ENCODE measurements at places on chromosomes 16 and 17.

DNA sequence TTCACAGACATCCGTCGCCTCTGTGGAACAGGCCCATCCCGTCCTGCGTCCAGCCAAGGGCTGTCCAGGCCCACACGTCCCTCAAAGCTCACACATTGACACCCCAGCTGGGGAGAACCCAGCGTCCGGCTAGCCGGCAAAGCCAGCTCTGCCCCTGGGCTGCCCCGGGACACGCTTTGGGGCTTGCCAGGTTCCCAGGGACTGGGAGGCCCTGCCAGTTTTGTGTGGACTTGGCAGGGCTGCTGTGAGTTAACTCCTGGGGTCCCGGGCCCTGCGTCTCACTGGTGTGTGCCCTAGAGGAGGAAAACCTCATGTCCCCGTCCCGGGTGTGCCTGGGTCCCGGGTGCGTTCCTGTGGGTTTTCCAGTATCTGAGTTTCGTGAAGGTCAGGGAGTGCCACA is 6.3 kb downstream of the SOX8 start:
- no peak for DNase-seq

DNA sequence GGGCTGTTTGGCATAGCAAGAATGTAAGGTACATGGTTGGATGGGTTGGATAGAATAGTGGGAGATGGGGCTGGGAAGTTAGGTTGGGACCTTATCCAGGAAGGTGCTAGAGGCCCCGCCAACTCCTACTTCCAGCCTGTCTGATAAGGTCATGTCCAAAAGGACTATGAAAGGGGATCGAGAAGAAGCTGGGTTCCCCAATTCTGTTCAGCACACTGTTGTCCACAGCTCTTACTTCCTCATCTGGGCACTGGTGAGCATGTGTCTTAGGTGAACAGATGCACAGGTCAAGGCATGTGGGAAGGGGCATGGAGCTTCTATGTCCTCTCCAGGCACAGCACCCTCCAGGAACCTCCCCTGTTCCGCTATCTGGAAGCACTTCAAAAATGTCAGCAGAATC is 5.6 kb upstream of the ULK2 start:
- DNase-seq: no peak

- DNase-seq: no peak
These were observed 1.2 kb upstream of the ZDHHC1 start for GRCh38 chr16:67417333-67418061.

DNA sequence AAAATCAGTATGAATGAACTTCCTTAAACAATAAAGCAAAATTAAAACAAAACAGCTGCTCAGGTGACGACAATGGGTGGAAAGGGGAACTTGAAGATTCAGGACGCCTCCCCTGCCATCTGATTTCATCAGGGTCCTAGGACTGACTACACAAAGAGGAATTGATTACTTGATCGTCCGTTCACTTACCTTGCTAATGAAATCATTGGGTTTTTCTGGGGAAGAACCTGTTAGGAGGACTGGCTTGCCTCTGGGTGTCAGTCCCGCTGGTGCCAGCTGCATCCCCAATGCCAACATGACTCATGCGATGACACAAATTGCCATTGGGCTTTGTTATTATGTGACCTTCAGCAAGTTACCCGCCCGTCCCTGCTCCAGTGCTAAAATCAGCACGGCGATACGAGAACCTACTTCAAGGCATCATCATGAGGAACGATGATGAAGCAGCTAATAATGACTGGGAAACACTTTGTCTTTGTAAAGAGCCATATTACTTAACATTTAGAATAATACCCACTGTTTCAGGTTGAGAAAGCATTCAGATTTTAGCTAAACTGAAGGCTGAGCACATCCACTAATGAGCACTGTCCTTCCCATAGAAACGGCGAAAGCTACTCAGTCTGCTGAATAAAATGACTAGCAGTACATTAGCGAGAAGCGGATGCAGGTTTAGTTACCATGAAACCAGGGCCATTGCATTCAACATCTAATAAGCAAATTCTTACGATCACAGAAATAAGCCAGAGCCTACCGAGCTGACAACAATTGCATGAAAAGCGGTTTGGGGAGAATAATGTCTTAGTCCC is 139.4 kb downstream of the ZFHX3 start:
- DNase-seq: peak; percentile 83

DNA sequence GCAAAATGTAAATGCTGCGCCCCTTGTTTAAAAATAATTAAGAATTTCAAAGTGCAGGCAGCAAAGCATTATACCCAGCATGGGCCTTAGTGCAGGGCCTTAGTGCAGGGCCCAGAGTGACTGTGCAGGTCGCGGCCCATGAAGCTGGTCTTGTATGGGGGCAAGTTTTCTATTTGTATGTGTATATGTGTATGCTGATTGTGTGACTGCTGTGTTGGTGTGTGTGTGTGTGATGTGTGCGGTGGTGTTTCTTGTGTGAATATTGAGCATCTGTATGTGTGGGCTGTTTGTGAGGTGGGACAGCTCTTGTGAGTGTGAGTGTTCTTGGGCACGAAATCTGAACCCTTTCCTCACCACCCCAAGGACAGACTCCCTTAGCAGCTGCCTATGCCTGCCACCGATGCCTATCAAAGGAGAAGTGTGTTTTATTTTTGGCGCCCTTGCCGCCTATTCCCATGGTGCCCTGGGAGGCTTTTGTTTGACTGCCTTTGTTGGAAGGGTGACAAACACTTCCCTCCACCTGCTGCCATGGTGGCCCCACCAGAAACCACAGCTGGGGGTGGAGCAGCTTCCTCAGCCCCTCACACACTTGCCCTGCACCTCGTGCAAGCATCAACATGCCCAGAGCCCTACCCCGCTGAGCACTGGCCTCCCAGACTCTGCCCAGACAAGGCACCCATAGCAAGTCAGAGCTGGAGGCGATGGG is 18.0 kb downstream of the CCR7 start:
- no peak for DNase-seq

- DNase-seq: no peak
These were observed 117.4 kb downstream of the HIC1 start for GRCh38 chr17:2172077-2172851.
